T-helper 17 cell (primary cell): ENCODE measurements at places on chromosomes 5 and 9. TPM values are rescaled to one million over a fixed set of nuclear protein-coding genes. Genes with fewer than 3 reads are reported as not detected.
A peak's percentile ranks its signal among the peaks of the same experiment; 100 is the strongest.

GRCh38 chr5:54764102-54765090 lies 221.0 kb downstream of the ESM1 start:
- no peak overlapping the region for H3K27ac ChIP-seq
- no peak overlapping the region for H3K4me3 ChIP-seq
- no peak for DNase-seq
- H3K36me3 ChIP-seq = peaks cover 2% of the 10 kb centered on the region

DNA sequence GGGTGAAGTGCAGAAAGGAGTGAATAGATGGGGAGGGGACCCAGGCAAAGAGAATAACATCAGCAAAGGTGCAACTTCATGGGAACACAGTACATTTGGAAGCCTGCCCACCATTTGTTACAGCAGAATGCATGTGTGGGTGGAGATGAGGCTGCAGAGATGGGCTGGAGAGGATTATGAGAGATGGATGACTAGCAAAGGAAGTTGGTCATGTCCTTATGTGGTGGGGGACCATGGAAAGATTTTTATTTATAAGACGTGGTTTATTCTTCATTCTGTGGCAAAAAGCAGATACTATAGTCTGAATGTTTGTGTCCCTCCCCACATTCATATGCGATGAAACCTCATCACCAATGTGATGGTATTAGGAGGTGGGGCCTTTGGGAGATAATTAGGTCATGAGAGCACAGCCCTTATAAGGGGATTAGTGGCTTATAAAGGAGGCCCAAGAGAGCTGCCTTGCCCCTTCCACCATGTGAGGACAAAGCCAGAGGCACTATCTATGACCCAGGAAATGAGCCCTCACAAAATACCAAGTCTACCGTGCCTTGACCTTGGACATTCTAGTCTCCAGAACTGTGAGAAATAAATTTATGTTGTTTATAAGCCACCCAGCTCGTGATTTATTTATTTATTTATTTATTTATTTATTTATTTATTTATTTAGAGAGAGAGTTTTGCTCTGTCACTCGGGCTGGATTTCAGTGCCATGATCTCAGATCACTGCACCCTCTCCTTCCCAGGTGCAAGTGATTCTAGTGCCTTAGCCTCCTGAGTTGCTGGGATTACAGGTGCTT lies 483.7 kb downstream of the RAB3C start:
- H3K27ac ChIP-seq = no peak overlapping the region
- peaks cover 3% of the 10 kb centered on the region for H3K4me1 ChIP-seq
- no peak for DNase-seq
- peaks cover 3% of the 10 kb centered on the region for H3K27me3 ChIP-seq
- peaks cover 2% of the 10 kb centered on the region for H3K36me3 ChIP-seq

- no peaks in the 10 kb centered on the region for H3K4me1 ChIP-seq
- H3K27ac ChIP-seq = no peak overlapping the region
- no peak overlapping the region for H3K4me3 ChIP-seq
Observed at GRCh38 chr5:65268525-65268924, 213.2 kb downstream of the ADAMTS6 start.

- H3K4me1 ChIP-seq = peaks cover 18% of the 10 kb centered on the region
- no peak overlapping the region for H3K4me3 ChIP-seq
- no peak for DNase-seq
- H3K36me3 ChIP-seq = peaks cover 3% of the 10 kb centered on the region
Observed at GRCh38 chr9:91208837-91209236, 152.9 kb downstream of the AUH start.

DNA sequence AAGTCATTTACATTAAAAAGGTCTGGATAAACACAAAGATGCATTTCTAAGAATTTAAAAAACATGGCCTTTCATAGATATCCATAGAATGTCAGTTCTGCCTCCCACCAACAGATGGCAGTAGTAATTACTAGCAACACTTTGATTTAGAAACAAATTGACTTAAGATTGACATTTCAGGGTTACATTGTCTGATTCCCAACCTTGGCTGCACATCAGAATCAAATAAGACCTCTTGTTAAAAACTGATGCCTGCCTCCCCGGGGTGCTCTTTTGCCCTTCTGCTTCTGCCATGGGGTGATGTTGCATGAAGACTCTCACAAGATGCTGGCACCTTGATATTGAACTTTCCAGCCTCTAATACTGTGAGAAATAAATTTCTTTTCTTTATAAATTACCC lies 146.2 kb upstream of the GPR151 start:
- H3K27ac ChIP-seq = no peak overlapping the region
- no peak for DNase-seq
- H3K4me3 ChIP-seq = no peak overlapping the region
- no peaks in the 10 kb centered on the region for H3K27me3 ChIP-seq
- H3K36me3 ChIP-seq = no peaks in the 10 kb centered on the region

DNA sequence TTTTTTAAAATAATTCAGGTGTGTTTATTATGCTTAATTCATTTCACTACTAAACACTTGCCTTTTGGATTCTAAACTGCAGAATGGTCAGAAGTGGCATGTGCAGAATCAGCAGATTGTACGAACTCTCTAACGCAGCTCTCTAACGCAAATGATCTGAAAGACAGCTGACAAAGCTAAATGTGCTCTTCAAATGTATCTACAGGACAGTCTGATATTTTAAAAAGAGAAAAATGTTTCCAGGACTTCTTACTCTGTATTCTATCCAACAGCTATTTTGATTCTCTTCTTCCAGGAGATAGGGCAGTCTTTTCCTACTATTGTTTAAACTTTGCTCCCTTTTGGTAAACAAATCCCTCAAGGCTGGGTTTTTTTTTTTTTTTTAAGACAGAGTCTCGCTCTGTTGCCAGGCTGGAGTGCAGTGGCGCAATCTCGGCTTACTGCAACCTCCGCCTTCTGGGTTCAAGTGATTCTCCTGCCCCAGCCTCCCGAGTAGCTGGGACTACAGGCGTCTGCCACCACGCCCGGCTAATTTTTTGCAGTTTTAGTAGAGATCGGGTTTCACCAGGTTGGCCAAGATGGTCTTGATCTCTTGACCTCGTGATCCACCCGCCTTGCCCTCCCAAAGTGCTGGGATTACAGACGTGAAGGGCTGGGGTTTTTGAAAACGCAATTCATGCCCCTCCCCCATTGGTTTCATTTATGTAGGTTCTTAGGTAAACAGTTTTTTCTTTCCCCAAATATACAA lies 1.2 kb downstream of the NMRK1 start:
- H3K4me1 ChIP-seq = peaks cover 62% of the 10 kb centered on the region
- no peaks in the 10 kb centered on the region for H3K27me3 ChIP-seq
- H3K27ac ChIP-seq = peak overlapping the region; percentile 98

GRCh38 chr5:142832263-142832662 lies 62.1 kb downstream of the ARHGAP26 start:
- H3K4me1 ChIP-seq = peaks cover 9% of the 10 kb centered on the region
- H3K27me3 ChIP-seq = no peaks in the 10 kb centered on the region
- peaks cover 3% of the 10 kb centered on the region for H3K36me3 ChIP-seq
- H3K27ac ChIP-seq = no peak overlapping the region

DNA sequence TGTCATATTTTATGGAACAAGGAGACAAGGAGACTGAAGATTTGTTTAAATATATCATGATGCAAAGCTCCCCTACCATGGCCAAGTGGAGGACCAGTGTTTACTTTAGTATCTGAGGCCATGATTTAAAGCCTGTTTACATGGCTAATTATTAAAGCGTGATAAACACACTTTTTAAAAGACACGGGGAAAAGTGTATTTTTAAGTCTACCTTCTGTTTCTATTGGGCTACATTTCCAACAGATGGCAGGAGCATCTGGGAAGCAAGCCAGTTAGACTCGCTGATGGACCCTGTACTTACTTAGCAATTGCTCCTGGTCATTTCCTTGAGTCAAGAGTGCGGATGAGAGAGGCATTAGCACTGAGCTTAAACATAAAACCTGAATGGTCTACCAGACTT lies 480.3 kb upstream of the SEMA6A start:
- no peaks in the 10 kb centered on the region for H3K27me3 ChIP-seq
- DNase-seq = no peak
- no peak overlapping the region for H3K4me3 ChIP-seq

GRCh38 chr5:66717455-66718373 lies 121.5 kb downstream of the MAST4 start:
- H3K4me1 ChIP-seq = no peaks in the 10 kb centered on the region
- H3K4me3 ChIP-seq = no peak overlapping the region
- no peak for DNase-seq
- peaks cover 36% of the 10 kb centered on the region for H3K27me3 ChIP-seq
- H3K36me3 ChIP-seq = no peaks in the 10 kb centered on the region
- H3K27ac ChIP-seq = no peak overlapping the region

- no peak for DNase-seq
- H3K27ac ChIP-seq = no peak overlapping the region
- peaks cover 68% of the 10 kb centered on the region for H3K27me3 ChIP-seq
- no peak overlapping the region for H3K4me3 ChIP-seq
Observed at GRCh38 chr9:114149765-114150340, 5.5 kb upstream of the COL27A1 start.

DNA sequence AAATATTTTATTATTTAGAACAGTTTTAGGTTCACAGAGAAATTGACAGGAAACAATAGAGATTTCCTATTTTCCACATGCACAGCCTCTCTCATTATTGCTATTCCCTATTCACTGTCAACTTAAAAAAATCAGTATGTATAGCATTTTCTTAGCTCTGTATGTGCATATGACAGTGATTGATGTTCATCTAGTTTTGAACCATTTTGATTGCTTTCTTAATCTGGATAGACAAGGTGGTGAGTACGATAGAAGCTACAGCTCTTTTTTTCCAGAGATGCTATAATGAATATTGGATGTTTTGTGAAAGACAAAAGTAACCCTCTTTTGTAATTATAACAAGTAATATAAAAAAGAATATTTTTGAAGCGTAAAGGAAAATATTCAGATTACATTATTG lies 201.2 kb upstream of the ARRDC3 start:
- DNase-seq = no peak
- no peaks in the 10 kb centered on the region for H3K27me3 ChIP-seq
- no peaks in the 10 kb centered on the region for H3K36me3 ChIP-seq
- H3K27ac ChIP-seq = no peak overlapping the region

GRCh38 chr5:175859916-175860315 lies 11.5 kb upstream of the CPLX2 start:
- no peak overlapping the region for H3K27ac ChIP-seq
- no peak overlapping the region for H3K4me3 ChIP-seq
- H3K36me3 ChIP-seq = peaks cover 5% of the 10 kb centered on the region
- H3K4me1 ChIP-seq = no peaks in the 10 kb centered on the region
- DNase-seq = no peak
- H3K27me3 ChIP-seq = peaks cover 5% of the 10 kb centered on the region

- no peaks in the 10 kb centered on the region for H3K4me1 ChIP-seq
- no peak for DNase-seq
- no peaks in the 10 kb centered on the region for H3K36me3 ChIP-seq
- no peak overlapping the region for H3K27ac ChIP-seq
Observed at GRCh38 chr5:117058740-117059139, 484.1 kb upstream of the SEMA6A start.

DNA sequence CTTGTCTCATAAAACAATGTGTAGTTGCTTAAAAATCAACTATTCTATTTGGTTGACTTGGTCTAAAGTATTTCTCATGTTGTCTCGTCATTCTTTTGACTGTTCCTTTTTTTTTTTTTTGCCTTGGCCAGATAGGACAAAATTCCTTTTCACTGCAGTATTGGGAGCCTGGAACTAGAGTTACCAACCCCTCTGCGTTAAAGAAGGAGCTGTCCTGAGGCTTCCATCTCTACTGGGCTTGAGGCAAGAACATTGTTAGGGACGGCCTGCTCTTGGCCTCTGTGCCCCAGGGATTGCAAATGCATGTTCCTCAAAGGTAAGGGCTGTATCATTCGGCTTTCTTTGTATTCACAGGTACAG lies 1.4 kb upstream of the NPR2 start:
- H3K4me1 ChIP-seq = peaks cover 23% of the 10 kb centered on the region
- peaks cover 8% of the 10 kb centered on the region for H3K36me3 ChIP-seq
- no peaks in the 10 kb centered on the region for H3K27me3 ChIP-seq
- H3K27ac ChIP-seq = no peak overlapping the region

- no peak overlapping the region for H3K27ac ChIP-seq
- H3K36me3 ChIP-seq = peaks cover 4% of the 10 kb centered on the region
- no peak for DNase-seq
- H3K27me3 ChIP-seq = no peaks in the 10 kb centered on the region
- H3K4me1 ChIP-seq = no peaks in the 10 kb centered on the region
Observed at GRCh38 chr5:147731431-147732290, 50.9 kb downstream of the JAKMIP2 start.

DNA sequence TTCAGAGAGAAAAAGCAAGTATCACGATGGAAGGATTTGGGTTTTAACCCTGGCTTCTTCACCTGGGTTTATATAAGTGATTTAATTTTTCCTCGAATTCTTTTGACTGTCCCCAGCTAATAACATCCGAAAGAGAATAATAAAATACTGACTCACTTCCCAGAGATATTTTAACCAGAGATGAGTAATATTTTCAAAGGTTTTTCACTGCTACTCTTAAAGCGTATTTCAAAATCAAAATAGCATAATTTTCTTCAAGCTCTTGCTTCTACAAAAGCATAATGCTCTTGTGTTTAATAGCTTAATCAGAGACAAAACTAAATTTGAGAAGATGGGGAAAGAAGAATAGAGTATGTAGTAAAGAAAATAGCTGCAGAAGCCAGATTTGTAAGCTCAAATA lies 215.2 kb upstream of the PTGER4 start:
- no peak overlapping the region for H3K27ac ChIP-seq
- no peak for DNase-seq
- H3K36me3 ChIP-seq = peaks cover 2% of the 10 kb centered on the region
- peaks cover 2% of the 10 kb centered on the region for H3K4me1 ChIP-seq
- H3K27me3 ChIP-seq = no peaks in the 10 kb centered on the region

DNA sequence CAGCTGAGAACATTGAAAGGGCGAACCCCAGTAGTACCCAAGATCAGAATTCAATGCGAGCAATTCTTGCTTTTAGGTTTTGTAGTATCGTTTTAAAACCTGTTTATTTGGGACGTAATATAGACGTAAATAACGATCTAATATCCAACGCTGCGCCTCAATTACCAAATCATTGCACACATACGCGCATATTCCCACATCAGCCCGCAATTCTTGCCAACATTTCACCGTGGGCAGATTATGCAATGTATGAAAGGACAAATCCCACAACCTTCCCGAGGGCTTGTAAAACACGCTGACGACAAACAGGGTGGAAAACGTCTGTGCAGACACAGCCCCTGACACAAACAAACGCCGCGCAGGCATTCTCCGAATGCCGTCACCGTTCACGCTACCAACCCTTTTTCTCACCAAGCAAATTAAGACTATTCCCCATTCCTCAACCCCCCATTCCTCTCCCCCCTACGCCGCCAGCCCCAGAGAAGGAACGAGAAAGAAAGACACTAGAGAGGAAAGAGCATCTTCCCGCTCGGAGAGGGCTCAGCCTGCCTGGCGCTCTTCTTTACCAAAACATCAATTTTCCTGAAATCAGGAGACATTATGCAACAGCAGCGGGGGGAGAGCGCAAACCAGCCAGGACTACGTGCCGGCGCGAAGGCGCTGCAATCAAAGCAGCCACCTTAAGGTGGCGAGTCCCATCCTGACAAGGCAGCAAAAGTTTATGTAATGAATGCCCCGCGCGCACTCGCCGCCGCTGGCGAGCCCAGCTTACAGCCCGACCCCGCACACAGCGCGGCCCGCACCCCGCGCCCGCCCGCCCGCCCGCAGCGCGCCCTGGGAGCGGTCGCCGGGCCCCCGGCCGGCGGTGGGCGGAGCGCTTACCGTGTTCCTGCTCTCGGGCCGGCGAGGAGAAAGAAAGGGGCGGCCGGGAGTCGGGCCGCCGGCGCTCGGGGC lies 597 bp downstream of the NFIL3 start:
- H3K4me1 ChIP-seq = peaks cover 38% of the 10 kb centered on the region
- peak overlapping the region; percentile 98 for H3K4me3 ChIP-seq

The SLC34A1 gene
- 0.40 TPM for total RNA-seq

The SPINK1 gene
- total RNA-seq = not detected

The AIF1L gene
- not detected for total RNA-seq

The FREM1 gene
- total RNA-seq = not detected

The SLC6A3 gene
- not detected for total RNA-seq

The GPX8 gene
- not detected for total RNA-seq

The CD72 gene
- 8.1 TPM for total RNA-seq

The PRSS3 gene
- not detected for total RNA-seq

The BTNL8 gene
- total RNA-seq = not detected
